NCI-H1105 treated with DMSO at 0.1 percent for 48 hours (cell line): ENCODE measurements at places on chromosomes 1 and 21.

- no peak for DNase-seq
Measured at GRCh38 chr1:89201106-89201794, 2.5 kb upstream of the GBP4 start.

DNA sequence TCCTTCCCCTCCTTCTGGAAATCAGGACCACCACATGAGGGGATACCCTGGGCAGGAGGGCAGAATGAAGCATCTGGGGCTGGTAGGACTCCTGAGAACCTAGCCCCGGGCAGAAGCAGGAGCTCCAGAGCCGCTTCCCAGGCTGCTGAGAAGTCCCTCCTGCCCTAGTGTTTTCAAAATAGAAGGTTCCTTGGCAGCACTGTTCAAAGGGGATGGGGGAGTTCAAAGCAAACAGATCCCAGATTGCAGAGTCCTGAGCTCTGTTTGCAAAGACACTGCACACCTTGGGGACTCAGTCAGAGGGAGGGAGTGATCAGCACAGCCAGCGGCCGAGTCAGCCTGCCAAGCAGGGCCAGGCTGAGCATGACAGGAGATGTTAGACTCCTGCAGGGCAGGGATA lies 177.8 kb downstream of the PTPRU start:
- DNase-seq, result no peak

GRCh38 chr1:40914927-40915569 lies 52.9 kb upstream of the CITED4 start:
- DNase-seq, result no peak

DNA sequence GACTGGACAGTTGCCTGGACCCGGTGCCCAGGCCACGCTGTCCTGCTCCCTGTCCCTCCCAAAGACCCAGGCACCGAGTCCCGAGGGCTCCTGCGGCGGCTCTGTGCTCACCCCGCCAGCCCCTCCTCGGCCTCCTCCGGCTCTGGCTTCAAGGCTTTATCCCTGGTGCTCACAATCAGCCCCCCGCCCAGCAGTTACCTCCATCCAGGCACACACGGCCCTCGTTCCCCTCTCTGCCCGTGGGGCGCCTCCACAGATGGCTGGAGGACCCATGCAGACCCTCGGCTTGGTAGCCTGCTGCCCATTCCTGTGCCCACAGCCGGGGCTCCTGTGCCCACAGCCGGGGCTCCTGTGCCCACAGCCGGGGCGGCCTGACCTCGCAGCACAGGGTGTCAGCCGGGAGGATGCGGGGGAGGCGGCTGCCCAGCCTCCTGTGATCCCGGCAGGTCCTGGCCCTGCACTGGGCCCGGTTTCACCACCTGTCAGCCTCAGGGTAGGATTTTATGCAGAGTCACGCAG lies 52.3 kb upstream of the COL18A1 start:
- no peak for DNase-seq

DNA sequence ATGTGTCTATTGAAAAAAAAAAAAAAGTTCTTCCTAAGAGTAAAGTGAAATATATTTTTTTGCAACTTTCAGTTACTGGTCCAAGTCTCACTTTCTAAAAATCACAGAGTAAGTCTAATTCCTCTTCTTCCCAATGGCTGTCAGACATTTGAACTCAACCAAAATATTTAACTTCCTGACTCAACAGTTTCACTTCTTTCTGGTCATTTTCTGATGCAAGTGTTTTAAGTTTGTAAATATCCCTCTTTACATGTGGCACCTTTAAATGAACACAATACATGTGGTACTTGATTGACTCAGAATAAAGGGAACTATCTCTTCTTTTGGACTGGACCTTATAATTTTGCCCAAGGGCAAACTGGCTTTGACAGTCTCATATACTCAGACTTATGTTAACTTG lies 76.7 kb downstream of the ASH1L start:
- no peak for DNase-seq

- no peak for DNase-seq
Measured at GRCh38 chr1:248814351-248814750, 11.4 kb downstream of the SH3BP5L start.

GRCh38 chr1:35603941-35604340 lies 30.8 kb downstream of the TFAP2E start:
- DNase-seq, result no peak

DNA sequence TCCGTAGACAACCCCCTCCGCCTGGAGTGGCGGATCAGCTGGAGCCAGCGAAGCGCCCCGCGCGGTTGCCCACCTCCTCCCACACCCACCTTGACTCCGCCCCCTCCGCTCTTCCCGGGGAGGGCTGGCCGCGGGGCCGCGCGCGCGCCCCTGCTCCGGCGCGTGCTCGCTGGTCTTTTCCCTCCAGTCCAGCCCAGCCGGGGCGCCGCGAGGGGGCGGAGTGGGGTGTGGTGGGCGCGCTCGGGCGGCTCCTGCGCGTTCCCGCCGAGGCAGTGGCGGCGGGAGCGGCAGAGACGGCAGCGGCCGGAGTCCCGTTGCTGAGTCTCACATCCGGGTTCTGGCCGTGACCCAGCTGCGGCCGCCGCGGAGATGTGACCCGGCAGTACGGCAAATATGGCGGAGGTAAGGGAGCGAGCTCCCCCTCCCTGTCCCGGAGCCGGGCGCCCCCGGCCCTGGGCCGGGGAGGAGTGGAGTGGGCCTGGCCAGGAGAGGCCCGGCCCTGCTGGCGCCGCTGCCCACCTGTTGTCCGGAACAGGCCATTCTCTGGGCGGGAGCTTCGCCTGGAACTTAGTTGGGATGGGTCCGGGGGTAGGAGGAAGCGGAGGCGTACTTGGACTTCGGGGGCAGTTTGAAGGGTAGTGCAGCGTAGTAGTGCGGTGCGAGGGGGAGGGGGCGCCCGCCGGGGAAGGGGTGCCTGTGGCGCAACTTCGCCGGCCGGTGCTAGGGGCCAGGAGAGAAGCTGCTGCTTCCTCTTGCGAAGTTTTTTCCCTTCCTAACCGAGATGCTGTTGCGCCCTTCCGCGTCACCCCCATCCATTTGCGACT lies 5.4 kb downstream of the MIER1 start:
- peak; percentile 92 for DNase-seq

DNA sequence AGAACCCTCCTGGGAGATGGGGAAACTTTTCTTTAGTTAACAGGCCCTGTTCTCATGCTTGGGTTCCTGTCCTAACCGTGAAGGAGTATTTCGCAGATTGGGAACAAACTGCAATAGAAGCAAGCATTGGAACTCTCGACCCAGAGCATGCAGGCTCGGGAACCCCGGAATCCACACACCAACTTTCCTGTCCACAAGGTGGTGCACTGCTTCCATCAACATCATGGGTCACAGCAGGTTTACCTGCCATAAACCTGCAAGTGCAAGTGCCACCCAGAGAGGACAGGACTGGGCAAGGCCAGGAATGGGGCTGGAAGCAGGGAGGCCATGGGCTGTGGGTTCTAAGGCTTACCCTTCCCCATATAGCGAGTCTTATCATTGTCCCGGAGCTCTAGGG lies 6.9 kb downstream of the ENO1 start:
- DNase-seq, result no peak

GRCh38 chr1:48697066-48697707 lies 79.5 kb downstream of the BEND5 start:
- peak; percentile 42 for DNase-seq

DNA sequence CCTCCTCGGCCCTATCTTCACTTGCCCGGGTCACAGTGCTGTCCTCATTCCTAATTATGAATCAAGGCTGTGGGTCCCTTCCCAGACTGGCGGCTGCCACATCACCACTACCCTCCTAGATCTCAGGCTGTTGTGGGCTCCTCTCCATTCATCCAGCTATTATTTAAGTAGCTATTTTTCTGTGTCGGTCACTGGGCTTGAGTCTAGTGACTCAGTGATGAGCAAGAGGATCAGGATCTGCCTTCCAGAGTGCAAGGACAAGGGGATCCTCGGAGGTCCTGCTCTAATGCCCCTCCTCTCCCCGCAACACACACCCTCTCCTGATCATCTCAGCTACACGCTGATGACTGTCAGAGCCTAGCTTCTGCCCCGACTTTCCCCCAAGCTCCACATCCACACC lies 34.1 kb downstream of the CDCP2 start:
- no peak for DNase-seq

DNA sequence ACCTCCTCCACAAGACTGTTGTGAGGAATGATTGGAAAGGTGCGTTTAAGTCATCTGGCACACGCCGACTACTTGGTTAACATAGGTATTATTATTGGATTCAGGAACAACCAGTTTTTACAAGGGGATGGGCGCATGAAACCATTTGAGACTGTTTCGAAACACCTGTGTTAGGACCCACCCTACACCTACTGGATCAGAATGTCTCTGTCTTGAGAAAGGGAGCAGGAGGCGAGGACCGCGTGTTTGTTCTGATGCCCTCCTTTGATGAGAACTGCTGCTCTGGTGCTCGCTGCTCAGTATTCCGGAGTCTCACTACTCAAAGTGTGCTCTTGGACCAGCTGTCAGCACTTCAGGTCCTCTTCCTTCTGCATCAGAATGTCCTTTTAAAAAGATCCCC lies 7.3 kb downstream of the H6PD start:
- no peak for DNase-seq

DNA sequence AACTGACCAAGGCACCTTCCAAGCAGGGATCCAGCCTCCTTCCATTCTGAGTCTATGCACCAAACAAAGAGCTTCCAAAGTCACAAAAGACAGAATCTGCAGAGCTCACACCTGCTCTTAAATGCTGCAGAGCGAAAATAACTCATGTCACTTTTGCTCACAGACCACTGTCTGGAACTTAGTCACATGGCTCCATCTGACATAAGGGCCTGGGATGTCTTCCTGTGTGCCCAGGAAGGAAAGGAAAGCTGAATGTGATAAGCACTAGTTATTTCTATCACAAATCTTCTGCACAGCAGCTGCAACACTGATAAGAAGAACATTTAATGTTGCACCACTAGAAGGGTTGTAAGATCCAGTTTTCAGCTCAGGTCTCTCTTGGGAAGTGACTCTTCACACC lies 39.5 kb upstream of the SGIP1 start:
- DNase-seq, result no peak

DNA sequence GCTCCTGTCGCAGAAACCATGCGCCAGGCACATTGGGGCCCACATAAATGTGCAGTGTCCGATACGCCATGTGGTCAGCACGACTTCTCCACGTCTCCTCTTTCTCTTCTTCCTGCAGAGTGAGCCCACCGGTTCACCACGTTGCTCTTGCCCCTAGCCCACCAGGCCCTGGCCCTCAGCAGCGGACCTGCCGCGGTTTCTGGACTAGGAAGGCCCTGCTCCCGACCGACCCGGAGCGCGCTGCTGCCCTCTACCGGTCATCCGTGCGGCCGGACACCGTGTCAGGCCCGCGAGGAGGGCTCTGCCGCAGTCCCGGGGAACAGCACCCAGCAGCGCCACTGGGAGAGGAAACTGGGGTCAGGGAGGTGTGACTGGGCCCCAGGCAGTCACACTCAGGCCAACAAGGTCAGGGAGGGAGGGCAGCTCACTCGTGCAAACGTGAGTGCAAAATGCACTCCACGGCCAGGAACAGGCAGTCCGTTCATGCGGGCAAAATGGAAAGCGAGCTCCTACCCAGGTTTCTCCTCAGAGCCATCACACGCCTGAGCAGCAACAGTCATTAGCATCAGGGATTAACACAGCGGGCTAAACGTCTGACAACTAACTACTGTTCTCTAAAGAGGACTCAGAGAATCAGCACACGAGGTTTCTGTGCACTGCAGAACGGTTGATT lies 13.7 kb downstream of the TLR5 start:
- DNase-seq, result no peak

DNA sequence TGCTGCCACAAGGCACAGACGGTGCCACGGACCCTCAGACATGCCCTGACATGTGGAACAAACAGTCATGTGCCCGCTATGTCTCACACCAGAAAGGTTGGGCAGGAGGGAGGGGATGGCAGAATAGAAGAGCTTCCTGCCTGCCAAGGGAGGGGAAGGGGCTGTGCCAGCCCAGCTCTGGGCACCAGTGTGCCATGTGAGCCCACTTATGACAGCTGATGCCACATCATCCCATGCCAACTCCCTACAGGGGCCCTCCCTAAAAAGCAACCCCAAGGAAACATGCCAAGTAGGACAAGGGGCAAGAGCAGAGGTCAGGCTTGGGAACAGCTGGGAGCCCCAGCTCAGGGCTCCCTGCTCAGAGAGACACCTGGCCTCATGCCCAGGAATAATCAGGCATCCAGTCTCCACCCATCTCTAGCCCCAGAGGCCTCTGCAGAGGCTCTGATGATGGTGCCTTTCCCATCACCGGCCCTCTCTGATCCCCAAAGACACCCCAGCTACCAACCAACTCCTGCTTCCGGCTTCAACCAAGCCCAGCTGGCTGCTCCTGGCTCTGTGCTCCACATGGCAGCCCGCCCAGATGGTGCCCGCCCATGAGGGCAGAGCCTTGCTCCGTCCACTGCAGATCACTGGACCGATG lies 10.3 kb downstream of the ADGRB2 start:
- peak; percentile 98 for DNase-seq

DNA sequence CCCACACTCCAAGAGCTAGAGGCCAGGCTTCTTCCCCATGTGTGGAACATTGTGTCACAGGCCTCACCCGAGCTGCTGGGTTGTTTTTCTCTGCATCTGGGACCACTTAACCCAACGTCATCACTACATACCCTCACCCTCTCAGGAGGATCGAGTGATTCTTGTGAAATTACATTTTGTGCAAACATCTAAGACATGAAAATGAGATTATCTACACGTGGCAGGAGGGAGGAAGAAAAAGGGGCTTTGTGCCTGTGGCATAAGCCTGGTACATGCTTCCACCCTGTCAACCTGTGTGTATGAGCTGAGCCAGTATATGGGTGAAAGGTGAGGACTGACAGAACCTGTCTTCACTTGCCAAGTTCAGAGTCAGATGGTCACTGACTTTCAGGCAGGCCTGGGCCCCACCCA lies 1.6 kb downstream of the CPT2 start:
- DNase-seq, result no peak

DNA sequence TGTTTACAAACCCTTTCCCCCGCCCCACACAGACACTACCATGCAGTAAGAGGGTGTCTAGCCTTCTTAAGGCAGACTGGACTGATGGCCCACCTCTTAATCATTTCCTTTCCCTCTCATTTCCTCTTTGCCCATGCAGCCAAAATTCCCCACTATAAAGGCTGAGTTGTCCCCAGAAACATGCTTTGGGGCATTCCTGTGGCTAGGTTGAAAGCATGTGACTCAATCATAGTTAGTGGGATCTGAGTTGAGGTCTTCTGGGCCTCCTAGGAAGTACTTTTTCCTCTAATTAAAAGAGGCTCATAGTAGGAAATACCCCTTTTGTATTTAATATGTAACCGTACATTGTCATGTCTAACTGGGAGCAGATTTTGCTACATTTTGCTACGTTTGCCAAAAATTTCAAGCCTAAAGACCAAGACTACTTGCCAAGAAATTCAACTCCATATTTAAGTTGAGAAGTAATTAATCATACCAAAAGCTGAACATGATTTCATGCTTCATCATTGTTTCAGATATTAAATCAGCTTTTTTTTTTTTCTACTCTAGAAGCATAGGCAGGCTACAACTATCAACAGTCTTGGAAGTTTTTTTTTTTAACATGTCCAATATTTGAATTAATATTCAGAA lies 174.7 kb downstream of the ADGRL4 start:
- no peak for DNase-seq

DNA sequence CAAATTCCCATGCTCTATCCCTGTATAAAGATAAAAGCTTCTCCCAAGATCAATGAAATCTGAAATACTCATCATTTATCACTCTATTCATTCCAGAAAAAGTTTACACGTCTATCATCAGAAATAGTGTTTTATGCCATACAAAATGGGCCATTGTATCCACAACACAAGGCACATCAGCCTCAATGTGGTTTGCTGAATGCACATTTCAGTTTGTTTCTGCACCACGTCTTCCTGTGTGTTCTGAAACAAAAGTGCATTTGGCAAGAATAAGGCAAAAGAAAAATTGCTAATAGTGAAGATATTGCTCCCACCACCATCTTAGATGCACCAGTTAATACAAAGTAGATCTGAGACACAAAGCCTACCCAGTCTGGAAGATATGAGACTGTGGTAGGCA lies 89.6 kb upstream of the ETS2 start:
- DNase-seq, result no peak

GRCh38 chr1:48329905-48330304 lies 107.4 kb downstream of the SLC5A9 start:
- no peak for DNase-seq
